ENCODE measurements at places on chromosomes 7 and 10.

GRCh38 chr10:101558204-101558603, 29.9 kb downstream of the POLL start:
- DNase-seq: no peak

DNA sequence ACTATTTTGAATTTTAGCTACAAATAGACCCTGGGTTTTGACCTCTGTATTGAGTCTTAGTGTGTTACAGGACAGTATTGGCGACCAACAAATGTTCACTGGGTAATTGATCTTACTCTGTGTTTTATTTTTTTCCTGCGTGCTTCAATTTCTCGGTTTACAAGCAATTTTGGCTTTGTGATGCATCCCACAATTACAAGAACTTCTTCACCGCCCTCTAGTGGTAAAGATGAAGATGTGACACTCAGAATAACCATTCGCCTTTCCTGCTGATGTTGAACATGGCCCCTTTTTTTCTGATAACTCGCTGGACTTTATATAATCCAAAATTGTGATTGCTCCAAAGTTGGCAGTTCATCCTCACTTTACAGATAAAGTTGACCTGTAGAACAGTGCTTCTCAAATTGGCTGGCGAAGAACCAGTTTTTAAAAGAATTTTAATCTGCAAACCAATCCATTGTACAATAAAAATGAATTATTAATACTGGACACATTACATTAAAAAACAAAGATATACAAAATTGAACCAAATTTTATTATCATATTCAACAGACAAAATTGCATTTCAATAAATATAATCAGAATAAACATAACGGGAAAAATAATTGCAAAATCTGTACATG, 20.2 kb upstream of the SMC3 start:
- peak; percentile 2 for DNase-seq

- DNase-seq: no peak
These were observed 18.4 kb downstream of the VTI1A start for GRCh38 chr10:112465299-112465883.

- DNase-seq: peak; percentile 33
These were observed 121.9 kb upstream of the AKR1E2 start for GRCh38 chr10:4704034-4704545.

DNA sequence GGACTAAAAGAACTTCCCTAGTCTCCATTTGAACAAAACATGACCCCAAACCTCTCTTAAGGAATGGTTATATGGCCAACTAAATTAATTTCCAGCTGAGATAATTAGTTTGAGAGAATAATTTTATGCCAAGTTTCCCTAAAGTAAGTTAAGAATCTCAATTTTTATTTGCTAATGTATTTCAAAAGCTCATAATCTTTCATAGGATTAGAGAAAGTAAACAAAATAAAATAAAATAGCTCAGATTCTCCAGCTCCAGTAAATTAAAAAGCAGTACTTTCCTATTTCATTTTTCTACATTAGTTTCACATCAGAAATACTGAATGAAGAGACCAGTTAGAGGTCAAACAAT, 44.4 kb downstream of the ENO4 start:
- no peak for DNase-seq

GRCh38 chr10:89263531-89263930, 12.0 kb upstream of the LIPA start:
- no peak for DNase-seq

DNA sequence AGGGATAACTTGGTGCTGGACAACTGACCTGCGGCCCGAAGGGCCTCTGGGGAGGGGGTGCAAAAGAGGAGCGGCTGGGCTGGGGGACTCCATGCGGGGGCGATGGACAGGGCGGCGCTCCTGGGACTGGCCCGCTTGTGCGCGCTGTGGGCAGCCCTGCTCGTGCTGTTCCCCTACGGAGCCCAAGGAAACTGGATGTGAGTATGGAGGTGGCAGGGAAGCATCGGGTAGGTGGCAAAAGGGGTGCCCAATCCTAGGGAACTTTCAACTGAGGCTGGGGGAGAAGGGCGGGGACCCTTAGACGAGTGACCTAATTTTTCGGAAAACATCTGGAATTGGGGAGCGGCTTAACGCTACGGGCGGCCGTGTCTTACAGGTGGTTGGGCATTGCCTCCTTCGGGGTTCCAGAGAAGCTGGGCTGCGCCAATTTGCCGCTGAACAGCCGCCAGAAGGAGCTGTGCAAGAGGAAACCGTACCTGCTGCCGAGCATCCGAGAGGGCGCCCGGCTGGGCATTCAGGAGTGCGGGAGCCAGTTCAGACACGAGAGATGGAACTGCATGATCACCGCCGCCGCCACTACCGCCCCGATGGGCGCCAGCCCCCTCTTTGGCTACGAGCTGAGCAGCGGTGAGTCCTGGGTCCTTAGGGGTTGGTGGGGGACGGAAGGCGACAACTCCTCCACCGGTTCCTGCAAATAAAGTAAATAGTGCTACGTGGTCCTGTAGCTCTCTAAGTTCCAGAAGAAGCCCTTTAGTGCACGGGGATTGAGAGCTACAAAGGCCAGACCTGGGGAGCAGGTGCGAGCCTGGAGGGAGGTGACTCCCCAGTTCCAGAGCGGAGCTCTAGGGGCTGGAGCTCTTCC, 622 bp downstream of the WNT16 start:
- peak; percentile 29 for DNase-seq

DNA sequence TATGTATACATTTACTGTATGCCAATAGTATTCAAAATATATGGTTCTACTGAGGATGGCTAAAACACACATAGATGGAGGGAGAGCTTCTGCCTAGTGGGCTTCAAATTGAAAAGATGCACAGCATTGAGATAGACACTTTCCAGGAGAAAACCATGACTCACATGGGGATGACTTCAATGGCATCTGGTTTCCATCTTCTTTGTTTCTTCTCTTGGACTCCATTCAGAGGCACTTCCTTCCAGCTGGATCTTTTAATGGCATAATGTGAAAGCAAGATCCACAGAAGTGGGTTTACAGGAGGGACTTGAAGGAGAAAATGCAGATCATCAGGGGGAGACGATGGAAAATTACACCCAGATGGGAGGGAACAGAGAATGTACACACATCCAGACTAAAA, 84.9 kb downstream of the ZNF365 start:
- DNase-seq: no peak

GRCh38 chr10:132572545-132572937, 35.0 kb downstream of the INPP5A start:
- DNase-seq: no peak

- no peak for DNase-seq
These were observed 143.4 kb upstream of the GLI3 start for GRCh38 chr7:42380401-42380800.

DNA sequence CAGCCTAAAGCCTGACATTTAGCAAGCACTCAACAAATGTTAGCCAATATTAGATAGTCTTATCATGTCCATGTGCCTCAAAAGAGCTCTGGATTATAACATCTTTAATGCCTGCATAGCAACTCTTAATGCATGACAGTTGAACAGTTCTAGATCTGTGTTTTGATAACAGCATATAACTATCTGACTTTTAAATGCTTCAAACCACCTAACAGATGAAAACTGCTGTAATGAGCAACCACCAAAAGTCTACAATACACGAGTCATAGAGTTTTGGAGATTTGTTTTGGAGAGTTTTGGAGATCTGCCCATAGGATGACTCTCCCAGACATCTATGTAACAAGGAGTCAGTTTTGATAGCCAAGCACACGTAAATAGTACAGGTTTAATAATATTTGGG, 227.3 kb downstream of the TWIST1 start:
- DNase-seq: no peak

All from NCI-H2029 treated with DMSO at 0.1 percent for 48 hours (cell line).